ENCODE measurements at places on chromosomes 7 and 10.
A peak's percentile ranks its signal among the peaks of the same experiment; 100 is the strongest.

DNA sequence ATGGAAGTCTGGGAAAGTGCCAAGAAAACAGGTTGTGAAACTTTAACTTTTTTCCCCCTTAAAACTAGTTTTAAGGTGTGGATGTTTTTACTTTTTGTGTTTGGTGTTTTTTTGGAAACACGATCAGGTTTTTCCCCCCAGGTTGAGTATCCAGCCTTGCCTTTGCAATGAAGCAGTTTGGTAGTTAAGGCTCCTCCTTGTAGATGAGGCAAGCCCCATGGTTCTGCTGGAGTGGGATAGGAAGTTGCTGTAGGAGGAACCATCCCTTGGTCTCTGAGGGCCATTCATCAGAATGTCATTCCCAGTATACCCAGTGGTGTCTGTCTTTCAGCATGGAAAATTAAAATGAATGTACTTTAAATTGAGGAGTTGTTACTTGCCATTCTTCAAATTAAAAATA lies 2.7 kb downstream of the CUL1 start:
- no peak for DNase-seq

DNA sequence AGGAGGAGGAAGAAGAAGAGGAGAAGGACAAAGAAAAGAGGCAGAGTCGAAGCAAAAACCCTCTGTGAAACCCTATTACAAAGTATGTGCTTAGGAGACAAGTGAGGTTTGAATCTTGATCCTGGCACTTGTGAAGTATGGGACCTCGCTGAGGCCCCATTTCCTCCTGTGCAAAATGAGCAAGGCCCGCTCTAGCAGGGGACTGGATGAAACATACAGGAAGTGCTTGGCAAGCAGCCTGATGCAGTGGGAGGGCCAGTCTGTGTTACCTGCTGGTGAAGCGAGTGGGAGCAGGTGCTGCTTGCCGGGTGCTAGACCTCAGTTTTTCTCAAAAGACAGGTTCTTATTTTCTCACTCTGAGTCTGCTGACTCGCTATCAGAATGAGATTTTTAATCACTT lies 150.4 kb downstream of the JCAD start:
- no peak for DNase-seq

DNA sequence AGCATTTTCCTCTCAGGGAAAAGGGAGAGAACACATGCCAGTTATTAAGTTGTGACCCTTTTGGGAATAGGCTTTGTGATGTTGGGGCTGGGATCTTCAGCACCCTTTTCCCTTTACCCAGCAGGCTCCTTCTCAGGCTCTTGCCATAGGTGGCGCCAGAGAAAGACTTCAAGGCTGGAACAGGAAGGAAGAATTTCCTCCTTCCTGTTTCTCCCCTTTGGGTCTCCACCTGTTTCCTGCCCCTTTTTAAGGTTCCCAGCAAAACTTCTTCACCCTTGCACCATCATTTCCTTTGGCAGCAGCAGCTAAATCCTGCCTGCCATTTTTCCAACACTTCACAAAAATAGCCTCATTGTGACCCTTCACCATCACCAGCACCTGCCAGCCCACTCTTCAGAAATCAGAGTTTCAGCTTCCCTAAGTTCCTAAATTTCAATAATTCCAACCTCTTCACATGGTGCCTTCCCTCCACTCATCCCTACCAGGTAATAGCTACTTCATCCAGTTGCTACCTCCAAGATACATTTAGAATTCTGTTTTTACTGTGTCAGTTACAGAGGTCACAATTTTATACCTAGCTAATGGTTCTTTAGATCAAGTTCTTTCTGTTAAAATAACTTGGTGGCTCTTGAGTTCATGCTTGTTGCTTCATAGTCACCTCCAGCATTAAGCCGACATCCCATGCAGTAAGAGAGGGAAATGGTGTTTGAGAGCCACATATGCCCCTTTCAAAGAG lies 22.4 kb upstream of the FOXK1 start:
- DNase-seq: no peak

DNA sequence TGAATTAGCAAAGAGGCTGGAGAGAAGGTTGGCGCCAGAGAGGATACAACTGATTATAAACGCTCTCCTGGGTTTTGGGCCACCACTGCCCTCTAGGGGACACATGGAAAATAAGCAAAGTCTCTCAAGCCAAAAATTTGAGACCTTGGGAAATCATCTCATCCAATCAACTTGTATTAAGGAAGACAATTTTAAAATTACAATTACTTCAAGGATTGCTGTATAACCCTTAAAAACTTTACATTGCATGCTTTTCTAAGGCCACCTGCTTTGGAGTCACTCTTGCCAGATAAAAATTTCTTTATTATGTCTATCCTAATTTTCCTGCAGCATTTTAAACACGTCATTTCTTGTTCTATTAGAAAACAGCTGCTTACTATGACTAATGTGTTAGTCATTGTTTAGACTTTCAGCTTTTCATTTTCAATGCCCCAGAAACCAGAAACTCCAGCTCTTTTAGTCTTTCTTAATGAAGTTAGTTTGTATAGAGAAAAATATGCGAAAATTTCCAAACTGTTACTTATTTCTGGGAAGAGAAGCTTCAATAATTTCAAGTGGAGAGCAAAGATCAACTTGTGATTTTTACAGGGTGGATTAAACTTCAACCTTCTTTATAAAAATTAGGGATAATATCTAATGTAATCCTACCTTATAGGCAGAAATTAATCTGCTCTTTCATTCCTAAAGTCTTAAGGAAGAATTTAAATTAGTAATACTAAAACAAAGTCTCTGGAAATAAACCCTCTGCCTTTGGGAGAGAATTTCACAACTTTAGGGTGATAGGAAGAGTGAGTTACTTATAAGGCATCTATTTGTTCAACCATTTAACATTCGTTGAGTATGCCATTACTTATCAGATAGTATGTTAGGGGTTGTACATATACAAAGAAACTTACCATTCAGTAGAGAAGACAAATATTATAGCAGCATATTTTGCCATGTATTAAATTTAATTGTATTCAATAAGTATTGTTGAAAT lies 20.6 kb upstream of the RHOBTB1 start:
- peak; percentile 15 for DNase-seq

GRCh38 chr7:138400400-138400886 lies 59.6 kb upstream of the TRIM24 start:
- DNase-seq: no peak

- DNase-seq: no peak
Measured at GRCh38 chr7:154231732-154232131, 179.5 kb downstream of the DPP6 start.

- no peak for DNase-seq
Measured at GRCh38 chr7:25391295-25391861, 163.1 kb upstream of the NPVF start.

DNA sequence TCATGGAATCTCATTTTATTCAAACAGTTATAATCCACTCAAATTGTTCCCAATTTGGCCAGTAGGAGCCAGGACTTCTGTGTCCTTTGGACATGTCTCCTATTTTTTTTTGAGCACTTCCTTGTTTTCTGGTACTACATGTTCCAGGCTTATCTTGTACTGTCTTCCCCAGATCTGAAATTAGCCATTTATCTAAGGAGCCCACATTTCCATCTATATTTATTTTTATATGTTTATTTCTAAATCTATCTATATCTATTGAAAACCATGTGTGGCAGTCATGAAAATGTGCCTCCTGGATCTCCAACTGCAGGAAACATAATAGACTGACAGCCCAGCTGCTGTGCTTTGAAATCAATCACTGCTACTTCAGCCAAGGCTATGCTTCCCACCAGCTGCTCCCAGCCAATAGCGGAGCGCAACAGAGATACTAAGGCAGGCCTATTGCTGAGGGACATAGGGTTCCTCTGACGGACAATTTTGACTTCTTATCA lies 147.1 kb downstream of the LRRC4 start:
- no peak for DNase-seq
